Glutamatergic neuron (in vitro differentiated cells): ENCODE measurements at places on chromosomes 6 and 20. TPM values are rescaled to one million over a fixed set of nuclear protein-coding genes. Genes with fewer than 3 reads are reported as not detected.

Gene LHFPL5
- 1.7 TPM for total RNA-seq

Gene GABRR1
- total RNA-seq = not detected

Gene SIRPA
- total RNA-seq = 0.34 TPM

Gene TMC2
- not detected for total RNA-seq

Gene YTHDF1
- 43.3 TPM for total RNA-seq

Gene GINS1
- total RNA-seq = 5.3 TPM

Gene MYL9
- 2.0 TPM for total RNA-seq

Gene TAGAP
- not detected for total RNA-seq

GRCh38 chr6:141388666-141389065 is 744.1 kb upstream of the GJE1 start:
- no peaks in the 10 kb centered on the region for H3K4me1 ChIP-seq
- H3K27me3 ChIP-seq = peaks cover 1% of the 10 kb centered on the region
- H3K4me3 ChIP-seq = no peak overlapping the region
- no peak overlapping the region for H3K27ac ChIP-seq
- H3K36me3 ChIP-seq = no peaks in the 10 kb centered on the region
- no peak for DNase-seq

GRCh38 chr20:13819885-13820645 is 35.2 kb downstream of the NDUFAF5 start:
- no peak overlapping the region for H3K27ac ChIP-seq
- H3K4me1 ChIP-seq = peaks cover 2% of the 10 kb centered on the region
- no peaks in the 10 kb centered on the region for H3K36me3 ChIP-seq
- no peak overlapping the region for H3K4me3 ChIP-seq
- peak; percentile 19 for DNase-seq

- no peak overlapping the region for H3K27ac ChIP-seq
- no peak overlapping the region for H3K4me3 ChIP-seq
- H3K4me1 ChIP-seq = no peaks in the 10 kb centered on the region
- no peaks in the 10 kb centered on the region for H3K36me3 ChIP-seq
- DNase-seq = no peak
Observed at GRCh38 chr6:42017021-42017643, 33.2 kb upstream of the TAF8 start.

- H3K4me3 ChIP-seq = peak overlapping the region; percentile 81
- H3K36me3 ChIP-seq = no peaks in the 10 kb centered on the region
- H3K4me1 ChIP-seq = peaks cover 12% of the 10 kb centered on the region
- H3K27me3 ChIP-seq = peaks cover 47% of the 10 kb centered on the region
- H3K27ac ChIP-seq = peak overlapping the region; percentile 38
Observed at GRCh38 chr6:10382728-10383330, 32.0 kb downstream of the TFAP2A start.

DNA sequence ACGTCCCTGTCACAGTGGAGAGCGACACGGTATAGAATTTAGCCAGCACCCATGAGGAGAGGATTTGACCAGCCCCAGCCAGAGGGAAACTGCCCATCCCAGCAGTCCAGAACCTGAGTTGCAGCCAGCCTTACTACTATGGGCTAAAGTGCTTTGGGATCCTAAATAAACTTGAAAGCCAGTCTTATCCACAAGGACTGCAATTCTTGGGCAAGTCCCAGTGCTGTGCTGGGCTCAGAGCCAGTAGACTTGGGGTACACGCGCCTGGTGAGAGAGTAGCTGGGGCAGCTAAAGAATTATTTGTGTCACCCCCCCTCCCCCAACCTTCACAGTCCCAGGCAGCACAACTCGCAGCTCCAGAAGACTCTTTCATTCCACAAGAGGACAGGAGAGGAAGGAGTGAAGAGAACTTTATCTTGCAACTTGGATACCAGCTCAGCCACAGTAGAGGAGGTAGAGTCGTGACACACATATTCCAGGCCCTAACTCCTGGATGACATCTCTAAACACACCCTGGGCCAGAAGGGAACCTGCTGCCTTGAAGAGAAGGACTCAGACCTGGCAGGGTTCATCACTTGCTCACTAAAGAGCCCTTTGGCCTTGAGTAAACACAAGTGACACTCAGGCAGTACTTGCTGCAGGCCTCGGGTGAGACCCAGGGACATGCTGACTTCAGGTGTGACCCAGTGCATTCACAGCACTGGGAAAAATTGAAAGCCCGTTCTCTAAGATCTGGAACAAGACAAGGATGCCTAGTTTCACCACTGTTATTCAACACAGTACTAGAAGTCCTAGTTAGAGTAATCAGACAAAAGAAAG is 100.3 kb downstream of the REV3L start:
- no peaks in the 10 kb centered on the region for H3K4me1 ChIP-seq
- no peak overlapping the region for H3K4me3 ChIP-seq

- no peak overlapping the region for H3K4me3 ChIP-seq
- H3K27ac ChIP-seq = peak overlapping the region; percentile 98
- no peak for DNase-seq
- peaks cover 23% of the 10 kb centered on the region for H3K27me3 ChIP-seq
Observed at GRCh38 chr6:26122005-26122388, 34.8 kb downstream of the HFE start.

GRCh38 chr6:169864148-169865020 is 113.0 kb downstream of the ERMARD start:
- H3K4me1 ChIP-seq = peaks cover 6% of the 10 kb centered on the region
- H3K4me3 ChIP-seq = no peak overlapping the region
- peaks cover 6% of the 10 kb centered on the region for H3K36me3 ChIP-seq
- peaks cover 8% of the 10 kb centered on the region for H3K27me3 ChIP-seq

DNA sequence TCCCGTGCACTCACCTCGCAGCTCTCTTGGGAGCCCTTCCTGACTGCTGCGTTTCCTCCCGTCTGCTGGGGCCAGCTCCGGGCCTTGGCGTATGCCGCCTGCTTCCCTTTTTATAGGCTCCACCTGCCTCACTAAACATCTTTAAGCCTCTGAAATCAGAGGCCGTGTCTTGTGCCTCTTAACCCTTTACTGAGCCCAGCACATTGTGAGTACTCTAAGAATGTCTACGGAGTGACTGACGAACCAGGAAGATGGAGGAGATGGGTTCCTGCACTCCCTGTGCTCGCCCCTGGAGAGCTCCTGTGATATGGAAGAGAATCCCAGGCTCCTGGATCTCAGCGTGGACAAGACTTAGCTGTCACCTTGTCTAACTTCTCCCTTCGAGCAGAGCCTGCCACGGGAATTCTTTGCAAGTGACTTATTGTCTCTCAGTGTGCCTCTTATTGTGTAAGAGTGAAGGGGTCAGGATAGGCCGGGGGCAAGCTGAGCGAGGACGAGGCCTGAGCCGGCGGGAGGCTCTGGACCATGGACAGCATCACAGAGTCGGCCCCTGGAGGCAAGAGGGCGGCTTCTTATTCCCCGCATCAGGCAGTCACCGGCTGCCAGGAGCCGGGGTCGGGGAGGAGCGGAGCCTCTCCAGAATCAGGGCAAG is 70.9 kb upstream of the CCDC167 start:
- H3K4me3 ChIP-seq = peak overlapping the region; percentile 69
- peaks cover 10% of the 10 kb centered on the region for H3K27me3 ChIP-seq
- H3K27ac ChIP-seq = peak overlapping the region; percentile 81
- peaks cover 70% of the 10 kb centered on the region for H3K4me1 ChIP-seq
- no peaks in the 10 kb centered on the region for H3K36me3 ChIP-seq

DNA sequence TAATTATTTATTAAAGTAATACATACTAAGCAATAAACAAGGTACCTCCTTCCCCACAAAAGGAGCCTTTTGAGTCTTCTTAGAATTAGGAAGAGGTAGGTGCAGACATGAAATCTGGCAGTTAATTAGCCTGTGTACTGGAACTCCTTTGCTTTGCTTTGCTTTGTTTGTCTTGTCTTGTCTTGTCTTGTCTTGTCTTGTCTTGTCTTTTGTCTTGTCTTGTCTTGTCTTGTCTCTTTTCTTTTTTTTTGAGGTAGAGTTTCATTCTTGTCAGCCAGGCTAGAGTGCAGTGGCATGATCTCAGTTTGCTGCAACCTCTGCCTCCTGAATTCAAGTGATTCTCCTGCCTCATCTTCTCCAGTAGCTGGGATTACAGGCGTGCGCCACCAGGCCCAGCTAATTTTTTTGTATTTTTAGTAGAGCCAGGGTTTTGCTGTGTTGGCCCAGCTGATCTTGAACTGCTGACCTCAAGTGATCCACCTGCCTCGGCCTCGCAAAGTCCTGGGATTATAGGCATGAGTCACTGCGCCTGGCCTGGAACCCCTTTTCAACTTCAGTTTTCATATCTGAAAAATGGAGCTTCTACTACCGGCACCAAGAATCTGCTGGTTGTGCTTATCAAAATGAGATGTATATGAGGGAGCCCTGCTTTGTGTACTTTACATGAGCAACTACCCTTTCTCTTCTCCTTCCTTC is 301.2 kb downstream of the CDKAL1 start:
- H3K27ac ChIP-seq = no peak overlapping the region
- no peak for DNase-seq
- H3K36me3 ChIP-seq = no peaks in the 10 kb centered on the region

- H3K36me3 ChIP-seq = no peaks in the 10 kb centered on the region
- no peak for DNase-seq
- H3K4me1 ChIP-seq = no peaks in the 10 kb centered on the region
- H3K27me3 ChIP-seq = no peaks in the 10 kb centered on the region
Observed at GRCh38 chr6:152811785-152812184, 61.2 kb downstream of the VIP start.

DNA sequence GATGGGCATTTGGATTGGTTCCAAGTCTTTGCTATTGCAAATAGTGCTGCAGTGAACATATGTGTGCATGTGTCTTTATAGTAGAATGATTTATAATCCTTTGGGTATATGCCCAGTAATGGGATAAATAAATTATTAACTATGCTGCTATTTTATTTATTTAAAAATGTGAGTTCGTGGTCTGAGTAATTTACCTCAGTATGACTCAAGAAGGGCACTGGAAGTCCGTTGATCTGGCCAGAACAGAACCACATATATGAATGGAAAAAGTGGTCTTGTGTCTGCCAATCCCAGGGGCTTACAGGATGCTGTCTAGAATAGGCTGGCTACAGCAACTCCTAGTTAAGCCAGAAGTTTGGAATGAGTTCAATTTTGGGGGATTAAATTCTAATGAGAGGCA is 27.6 kb upstream of the HLA-C start:
- H3K27me3 ChIP-seq = peaks cover 5% of the 10 kb centered on the region
- no peak overlapping the region for H3K27ac ChIP-seq
- no peak for DNase-seq
- H3K4me3 ChIP-seq = no peak overlapping the region
- no peaks in the 10 kb centered on the region for H3K4me1 ChIP-seq

DNA sequence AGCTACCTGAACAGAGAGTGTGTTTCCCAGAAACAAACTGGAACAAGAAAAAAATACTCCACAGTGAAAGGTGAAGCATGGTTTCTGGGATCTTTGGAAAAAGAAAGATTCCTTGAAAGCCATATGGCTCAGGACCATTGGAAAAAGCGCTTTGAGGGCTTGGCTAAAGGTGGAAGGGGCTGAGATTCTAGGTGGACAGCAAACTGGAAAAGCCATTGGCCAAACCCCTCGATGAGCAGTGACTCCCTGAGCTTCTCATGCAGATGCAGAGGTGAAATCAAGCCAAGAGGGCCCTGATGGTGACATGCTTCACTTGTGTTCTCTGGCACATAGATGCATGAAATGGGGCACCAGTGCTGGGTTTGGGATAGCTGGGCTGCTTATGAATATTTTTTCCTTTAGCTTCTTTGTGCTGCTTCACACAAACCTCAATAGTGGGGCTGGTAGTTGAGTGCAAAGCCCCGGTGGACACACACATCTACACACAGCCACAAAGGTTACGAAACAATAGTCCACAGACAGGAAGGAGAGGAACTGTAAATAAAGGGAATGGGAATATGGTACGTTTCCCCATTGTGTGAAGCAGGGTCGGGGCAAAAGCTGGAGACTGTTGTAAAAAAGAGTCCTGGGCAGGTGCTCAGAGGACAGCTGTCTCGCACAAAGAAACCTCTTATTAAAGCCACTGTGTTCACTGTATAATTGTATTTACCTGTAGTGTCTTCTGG is 117.8 kb downstream of the FOXA2 start:
- H3K36me3 ChIP-seq = no peaks in the 10 kb centered on the region
- no peak overlapping the region for H3K27ac ChIP-seq
- H3K27me3 ChIP-seq = no peaks in the 10 kb centered on the region
